ENCODE measurements at places on chromosomes 4 and X.
A peak's percentile ranks its signal among the peaks of the same experiment; 100 is the strongest.

DNA sequence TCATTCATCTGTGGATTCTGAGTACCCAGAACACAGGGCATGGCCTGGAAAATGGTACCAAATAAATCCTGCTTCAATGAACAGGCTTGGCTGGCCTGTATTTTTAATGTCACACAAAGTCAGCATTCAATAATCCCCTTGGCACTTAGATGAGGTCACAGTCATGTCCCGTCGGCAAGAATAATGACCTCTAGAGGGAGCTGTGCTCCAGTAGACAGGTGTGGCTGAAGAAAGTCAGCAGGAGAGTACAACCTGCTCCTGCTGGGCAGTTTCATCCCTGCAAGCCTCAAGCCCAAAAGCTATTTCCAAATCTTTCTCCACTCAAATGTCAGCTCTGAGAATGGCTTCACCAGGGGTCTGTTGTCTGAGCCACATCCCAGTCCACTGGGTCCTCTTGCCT lies 404.0 kb upstream of the F9 start:
- DNase-seq: peak; percentile 44

GRCh38 chr4:184851200-184851541 lies 25.4 kb upstream of the ACSL1 start:
- DNase-seq: peak; percentile 27

DNA sequence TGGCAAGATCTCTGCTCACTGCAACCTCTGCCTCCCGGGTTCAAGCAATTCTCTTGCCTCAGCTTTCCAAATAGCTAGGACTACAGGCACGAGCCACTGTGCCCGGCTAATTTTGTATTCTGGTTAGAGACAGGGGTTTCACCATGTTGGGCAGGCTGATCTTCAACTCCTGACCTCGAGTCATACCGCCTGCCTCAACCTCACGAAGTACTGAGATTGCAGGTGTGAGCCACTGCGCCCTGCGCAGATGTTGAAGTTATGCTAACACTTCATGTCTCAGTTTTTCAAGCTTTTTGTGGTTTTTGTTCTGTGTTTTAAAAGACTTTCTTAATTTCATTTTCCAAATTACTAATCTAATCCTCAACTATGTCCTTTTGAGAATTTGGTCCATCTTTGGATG lies 154.4 kb upstream of the TLL1 start:
- DNase-seq: no peak

GRCh38 chr4:2829321-2829932 lies 14.2 kb upstream of the ADD1 start:
- DNase-seq: no peak

- DNase-seq: no peak
Measured at GRCh38 chrX:147800663-147801062, 111.1 kb upstream of the FMR1 start.

GRCh38 chr4:1471443-1472147 lies 65.4 kb upstream of the NKX1-1 start:
- no peak for DNase-seq

DNA sequence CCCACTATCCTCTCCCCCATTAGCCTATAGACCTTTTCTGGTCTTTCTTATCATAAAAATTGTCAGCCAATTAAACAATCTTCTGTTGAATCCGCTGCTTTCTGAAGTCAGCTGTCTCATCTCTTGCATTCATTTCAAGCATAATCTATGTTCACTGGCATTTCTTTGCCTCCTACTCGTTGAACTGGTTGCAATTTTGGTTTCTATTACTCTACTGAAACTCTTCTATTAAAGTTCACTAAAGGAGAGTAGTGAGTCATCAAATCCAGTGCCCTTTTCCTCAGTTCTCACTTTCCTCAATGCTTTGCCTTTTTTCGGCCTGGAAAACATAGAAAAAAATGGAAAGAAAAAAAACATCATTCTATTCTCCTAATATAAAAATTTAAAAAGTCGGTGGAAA lies 23.9 kb upstream of the CXCL13 start:
- DNase-seq: no peak

GRCh38 chr4:78758085-78758484 lies 18.1 kb upstream of the BMP2K start:
- DNase-seq: no peak

GRCh38 chrX:42422961-42423360 lies 355.0 kb downstream of the PPP1R2C start:
- no peak for DNase-seq

DNA sequence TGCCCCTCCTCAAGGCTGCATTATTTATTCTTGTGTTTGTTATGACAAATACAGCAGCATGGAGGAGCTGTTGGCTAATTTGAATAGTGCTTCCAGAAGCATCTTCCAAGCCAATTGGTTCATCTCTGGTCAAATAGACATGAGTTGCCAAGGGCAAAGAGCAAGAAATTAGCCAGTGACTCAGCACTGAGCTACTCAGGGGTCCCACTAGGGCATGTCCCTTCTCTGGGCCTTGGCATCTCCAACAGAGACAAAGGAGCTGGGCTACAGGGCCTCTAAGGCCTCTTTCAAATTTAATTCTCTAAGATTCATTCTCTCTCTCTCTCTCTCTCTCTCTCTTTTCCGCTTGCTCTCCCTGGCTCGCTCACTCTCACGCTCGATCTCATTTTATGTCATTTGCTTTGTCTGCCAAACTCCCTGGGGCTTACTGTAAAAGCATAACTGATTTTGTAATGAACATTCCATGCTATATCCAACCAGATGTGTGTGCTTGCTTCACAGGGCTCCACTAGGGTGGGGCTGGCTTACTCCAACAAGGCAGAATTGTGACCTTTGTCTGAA lies 86.7 kb upstream of the MAGEA4 start:
- no peak for DNase-seq

- DNase-seq: no peak
Measured at GRCh38 chr4:26729547-26729946, 131.1 kb upstream of the STIM2 start.

DNA sequence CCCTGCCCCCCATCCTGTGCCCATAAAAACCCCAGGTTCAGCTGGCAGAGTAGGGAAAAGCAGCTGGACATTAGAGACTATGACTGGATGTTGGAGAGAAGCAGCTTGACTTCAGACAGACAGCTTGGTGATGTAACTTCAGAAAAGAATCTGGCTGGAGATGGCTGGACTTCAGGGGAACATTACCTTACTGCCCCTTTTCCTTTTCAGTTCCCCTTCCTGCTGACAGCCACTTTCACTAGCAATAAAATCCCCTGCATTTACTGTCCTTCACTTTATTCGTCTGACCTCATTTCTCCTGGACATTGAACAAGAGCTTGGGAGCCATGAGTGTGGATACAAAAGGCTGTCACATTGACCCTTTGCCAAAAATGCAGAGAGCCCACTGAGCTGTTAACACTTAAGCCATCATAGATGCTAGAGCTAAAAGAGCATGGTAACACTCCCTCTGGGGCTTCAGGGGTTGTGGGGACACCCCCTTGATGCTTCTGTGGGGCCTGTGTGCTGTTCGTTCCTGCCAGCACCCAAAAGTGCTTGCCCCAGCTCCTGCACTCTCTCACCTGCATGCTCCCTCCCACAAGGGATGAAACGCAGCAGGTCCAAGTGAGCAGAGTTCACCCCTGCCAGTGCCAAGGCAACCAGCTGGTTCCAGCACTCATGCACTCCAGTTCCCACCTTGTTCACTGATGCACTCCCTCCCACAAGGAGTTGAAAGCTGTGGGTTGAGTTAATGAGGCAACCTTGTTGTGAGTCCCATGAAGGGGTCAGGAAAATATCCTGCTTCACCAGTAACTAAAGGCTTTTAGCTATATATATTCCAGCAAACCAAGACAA lies 263.8 kb upstream of the NDST3 start:
- DNase-seq: no peak

DNA sequence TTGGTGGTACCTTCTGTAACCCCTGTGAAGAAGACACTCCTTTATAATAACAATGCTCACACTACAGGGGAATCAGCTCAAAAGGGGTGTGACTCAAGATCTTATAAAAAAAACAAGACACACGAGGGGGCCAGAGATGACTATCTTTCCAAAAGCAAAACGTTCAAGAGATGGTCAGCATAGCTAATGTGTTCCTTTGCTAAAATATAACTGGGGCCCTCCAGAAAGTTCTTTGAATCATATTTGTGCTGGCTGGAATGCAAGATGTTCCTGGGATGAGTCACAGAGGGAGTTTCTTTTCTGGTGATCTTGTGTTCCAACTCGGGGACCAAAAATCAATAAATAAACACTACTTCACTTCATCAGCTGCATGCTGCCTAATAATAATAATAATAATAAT lies 46.5 kb downstream of the RAI2 start:
- no peak for DNase-seq

GRCh38 chrX:23317799-23318724 lies 16.6 kb upstream of the PTCHD1 start:
- peak; percentile 48 for DNase-seq

DNA sequence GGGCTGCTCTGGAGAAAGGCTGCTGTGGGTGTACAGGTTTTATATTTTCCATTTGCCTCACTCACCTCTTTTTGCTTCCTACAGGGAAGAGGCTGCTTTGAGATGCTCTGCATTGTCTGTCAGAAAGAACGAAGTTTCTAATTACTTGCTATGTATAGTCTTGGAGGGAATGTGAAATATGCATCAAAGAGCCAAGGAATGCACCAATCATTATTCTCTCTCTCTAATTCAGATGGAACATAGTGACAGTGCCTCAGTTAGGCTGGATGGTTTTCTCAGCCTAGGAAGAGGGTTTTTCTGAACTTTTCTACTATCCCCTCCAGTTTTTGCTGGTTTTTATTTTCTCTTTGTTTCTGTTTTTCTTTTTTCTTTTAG lies 106.8 kb upstream of the SLC4A4 start:
- DNase-seq: no peak

DNA sequence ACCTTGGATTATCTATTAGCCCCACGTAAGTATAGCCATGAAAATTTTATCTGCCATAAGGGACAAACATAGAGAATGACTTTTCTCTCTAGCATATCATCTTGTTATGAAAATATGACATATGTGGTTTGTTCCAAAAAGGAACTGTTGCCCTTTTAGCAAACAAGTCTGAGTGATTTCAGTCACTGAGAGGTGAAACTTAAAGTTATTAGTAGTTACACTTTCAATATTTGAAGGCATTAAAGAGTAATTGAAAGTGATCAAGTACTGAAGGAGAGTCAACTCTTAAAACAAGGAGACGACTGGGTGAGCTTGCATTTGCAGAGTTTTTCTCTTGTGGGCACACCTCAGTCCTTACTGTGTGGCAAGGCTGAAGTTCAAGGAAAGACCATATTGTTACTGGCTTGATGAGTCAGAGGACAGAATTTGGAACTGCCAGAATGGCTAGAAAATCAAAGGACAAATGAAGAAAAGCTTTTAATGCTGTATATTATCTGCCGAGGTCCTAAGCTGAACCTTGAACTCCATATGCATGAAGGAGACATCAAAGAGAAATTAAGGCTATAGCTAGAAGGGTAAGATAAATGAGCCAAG lies 205.1 kb upstream of the EMCN start:
- DNase-seq: no peak

- no peak for DNase-seq
Measured at GRCh38 chrX:155031657-155032056, 5.0 kb downstream of the FUNDC2 start.

DNA sequence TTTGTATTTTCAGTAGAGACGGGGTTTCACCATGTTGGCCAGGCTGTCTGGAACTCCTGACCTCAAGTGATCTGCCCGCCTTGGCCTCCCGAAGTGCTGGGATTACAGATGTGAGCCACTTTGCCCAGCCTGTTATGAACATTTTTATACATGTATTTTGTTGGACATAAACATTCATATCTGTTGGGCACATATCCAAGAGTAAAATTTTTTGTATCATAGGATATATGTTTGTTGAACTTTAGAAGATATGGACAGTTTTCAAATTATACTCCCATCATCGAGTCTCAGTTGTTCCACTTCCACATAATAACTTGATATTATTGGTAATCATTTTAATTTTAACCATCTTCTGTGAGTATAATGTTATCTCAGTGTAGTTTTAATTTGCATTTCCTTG lies 23.6 kb downstream of the GLRB start:
- DNase-seq: no peak

DNA sequence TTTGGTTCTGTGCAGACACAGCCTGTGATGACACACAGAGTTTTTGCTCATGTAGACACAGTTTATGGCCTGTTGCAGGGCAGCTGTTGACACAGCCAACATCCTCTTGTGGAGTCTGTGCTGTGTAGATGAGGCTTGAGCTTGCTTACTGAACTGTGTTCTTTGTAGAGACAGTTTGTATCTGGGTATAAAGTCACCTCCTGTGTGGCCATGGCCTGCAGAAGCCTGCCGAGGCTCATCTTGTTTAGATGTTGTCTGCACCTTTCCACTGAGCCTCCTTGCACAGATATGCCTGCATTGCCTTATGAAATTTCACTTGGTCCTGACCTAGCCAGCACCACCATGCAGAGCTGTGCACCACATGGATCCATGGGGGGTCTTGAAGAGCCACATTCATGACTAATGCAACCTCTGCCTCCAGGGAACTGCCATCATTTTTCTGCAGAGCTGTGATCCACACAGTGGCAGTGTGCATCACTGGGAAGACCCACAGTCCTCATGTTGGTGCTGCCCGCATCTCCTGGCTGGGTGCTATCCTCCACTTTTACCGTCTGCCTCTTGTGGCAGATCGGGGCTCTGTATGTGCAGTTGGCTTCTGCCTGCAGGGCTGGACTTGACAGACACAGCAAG lies 198.0 kb upstream of the MAMLD1 start:
- DNase-seq: no peak

DNA sequence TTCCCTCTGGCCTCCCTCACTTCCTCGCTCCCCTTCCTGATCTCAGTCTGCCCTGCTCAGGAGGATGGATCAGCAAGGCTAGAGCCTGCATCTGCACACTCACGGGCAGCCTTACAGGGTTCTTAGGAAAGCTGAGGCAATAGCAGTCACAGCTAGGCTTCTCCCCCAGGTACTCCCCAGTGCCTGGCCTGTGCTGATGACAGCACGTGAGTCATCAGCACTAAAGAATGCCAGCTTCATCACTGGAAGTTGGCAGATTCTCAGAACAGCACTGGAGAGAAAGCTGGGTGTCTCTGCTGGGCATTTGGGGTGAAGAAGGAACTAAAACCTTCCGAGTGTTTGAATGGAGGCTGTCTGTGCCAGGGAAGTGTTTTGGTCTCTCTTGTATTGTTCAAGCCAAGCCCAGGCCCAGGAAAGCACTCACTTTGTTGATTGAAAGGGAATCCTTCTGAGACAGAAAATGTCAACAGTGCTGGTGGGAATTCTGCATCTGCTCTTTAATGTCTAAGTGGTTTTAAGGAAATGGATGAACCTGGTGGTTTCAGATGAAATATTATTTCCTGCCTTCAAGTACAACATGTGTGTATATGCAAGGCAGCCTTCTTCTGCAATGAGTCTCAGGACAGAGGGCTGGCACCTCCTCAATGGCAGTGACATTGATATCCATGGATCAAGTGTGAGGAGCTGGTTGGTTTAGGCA lies 73.0 kb upstream of the SCOC start:
- DNase-seq: peak; percentile 37
